ENCODE measurements at places on chromosomes 12 and 14.
A peak's percentile ranks its signal among the peaks of the same experiment; 100 is the strongest.

- DNase-seq, result no peak
These were observed 95.5 kb upstream of the DCN start for GRCh38 chr12:91278126-91278525.

DNA sequence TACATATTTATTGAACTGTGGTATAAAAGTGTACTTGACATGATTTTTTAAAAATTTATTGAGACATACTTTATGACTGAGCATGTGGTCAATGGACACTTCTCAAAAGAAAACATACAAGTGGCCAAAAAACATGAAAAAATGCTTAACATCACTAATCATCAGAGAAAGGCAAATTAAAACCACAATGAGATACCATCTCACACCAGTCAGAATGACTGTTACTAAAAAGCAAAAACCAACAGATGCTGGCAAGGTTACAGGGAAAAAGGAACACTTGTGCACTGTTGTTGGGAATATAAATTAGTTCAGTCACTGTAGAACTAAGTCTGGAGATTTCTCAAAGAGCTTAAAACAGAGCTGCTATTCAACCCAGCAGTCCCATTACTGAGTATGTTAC lies 1177.6 kb downstream of the GALC start:
- DNase-seq, result no peak

DNA sequence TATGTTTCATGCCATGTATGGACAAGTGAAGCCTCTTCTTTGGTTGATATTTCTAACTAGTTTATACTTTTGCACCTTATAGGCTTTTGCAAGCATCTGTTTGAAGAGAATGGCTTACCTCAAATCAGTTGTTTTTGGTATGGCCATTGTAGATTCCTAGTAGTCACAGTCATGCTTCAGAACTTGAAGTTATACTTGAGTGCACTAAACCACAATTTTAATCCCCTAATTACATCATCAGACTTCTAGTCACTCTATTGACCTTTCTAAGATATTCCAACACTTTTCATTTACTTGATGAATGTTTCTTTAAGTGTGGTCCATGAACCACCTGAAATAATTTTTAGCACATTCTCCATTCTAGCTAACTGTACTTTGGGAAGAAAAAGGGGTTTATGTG lies 18.6 kb upstream of the KLRB1 start:
- no peak for DNase-seq

GRCh38 chr12:102051431-102051965 lies 10.3 kb downstream of the WASHC3 start:
- no peak for DNase-seq

- DNase-seq, result no peak
These were observed 63.9 kb upstream of the GRIP1 start for GRCh38 chr12:66742508-66743367.

DNA sequence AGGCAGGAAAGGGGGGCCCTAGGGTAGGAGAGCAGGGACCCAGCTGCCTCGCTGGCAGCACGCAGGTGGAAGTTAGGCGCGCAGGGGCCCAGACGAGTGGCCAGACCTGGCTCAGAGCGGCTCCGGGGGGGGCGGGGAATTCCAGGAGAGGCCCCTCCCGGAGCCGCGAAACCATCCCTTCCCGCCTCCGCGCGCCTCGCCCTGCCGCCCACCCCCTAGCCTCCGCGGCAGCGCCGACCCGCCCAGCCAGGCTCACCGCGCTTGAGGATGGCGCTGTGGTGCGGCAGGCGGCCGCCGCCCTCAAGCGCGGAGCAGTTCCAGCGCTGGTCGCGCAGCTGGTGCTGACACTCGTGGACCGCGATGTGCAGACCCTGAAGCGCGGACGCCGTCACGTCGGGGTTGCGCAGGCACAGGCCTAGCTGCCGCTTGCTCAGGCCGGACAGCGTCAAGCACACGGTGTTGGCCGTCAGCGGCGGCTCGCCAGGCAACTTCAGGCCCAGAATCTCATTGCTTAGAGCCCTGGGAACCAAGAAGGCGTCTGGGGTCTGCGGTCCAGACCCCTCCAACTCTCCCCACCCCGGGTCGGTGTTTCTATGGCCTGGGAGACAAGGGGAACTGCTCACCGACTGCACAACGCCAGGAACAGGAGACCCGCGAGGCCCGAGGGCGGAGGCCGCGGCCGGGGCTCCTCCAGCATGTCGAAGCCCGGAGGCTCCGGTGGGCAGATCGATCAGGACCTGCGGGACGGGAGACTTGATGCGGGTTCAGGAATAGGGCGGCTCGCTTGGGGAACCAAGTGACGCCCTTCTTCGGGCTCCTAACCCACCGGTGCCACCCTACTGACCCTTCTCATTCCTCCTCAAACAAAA lies 1.5 kb downstream of the WNT10B start:
- no peak for DNase-seq

- DNase-seq, result no peak
These were observed 60.1 kb upstream of the HSPB8 start for GRCh38 chr12:119118625-119119024.

DNA sequence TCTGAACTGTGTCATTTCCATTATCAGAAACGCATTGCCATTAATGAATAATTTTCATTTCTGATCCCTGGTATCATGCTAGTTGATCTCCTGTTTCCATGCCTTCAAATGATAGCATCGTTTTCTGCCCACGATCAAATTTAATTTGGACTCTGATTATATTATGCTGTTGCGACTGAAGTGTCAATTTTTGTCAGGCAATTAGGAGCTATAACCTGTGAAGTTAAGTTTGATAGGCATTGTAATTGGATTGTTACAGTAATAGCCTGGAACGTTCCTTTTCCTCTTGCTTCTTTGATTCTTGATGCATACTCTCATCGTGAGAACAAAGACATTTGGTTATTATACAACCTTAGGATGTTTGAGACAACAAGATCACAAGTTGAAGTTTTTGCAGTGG lies 356.3 kb downstream of the VRK1 start:
- DNase-seq, result no peak

DNA sequence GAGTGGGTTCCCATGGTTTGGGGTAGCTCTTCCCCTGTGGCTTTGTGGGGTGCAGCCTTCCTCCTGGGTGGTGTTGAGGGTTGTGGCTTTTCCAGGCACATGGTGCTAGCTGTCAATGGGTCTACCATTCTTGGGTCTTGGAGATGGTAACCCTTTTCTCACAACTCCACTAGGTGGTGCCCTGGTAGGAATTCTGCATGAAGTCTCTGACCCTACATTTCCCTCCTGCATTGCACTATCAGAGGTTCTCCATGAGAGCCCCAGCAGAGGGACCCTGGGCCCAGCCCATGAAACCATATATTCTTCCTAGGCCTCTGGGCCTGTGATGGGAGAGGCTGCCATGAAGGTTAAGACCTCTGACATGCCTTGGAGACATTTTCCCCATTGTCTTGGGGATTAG lies 1093.3 kb downstream of the SLC16A7 start:
- peak; percentile 7 for DNase-seq

- no peak for DNase-seq
These were observed 254.8 kb upstream of the FKBP4 start for GRCh38 chr12:2539938-2540337.

- no peak for DNase-seq
These were observed 44.5 kb downstream of the GTF2A1 start for GRCh38 chr14:81176241-81176640.

GRCh38 chr12:10719482-10719881 lies 3.6 kb downstream of the YBX3 start:
- DNase-seq, result no peak

DNA sequence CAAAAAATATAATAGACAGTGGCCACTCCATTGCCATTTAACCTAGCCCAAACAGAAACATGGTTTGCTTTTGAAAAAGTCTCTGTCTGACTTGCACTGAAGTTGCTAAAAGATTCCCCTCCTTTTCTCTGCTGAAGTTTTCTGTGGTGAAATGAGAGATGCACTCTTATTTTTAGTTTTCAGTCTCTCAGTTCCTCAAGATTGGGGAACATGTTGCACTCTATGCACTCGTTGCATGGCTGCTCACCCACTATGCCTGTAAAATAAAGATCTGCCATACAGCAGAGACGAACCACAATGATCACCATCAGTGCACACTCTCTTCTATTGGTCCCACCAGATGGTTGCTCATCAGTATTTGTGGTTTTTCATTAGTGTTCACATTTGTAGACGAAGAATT lies 13.1 kb upstream of the DAAM1 start:
- DNase-seq, result no peak

DNA sequence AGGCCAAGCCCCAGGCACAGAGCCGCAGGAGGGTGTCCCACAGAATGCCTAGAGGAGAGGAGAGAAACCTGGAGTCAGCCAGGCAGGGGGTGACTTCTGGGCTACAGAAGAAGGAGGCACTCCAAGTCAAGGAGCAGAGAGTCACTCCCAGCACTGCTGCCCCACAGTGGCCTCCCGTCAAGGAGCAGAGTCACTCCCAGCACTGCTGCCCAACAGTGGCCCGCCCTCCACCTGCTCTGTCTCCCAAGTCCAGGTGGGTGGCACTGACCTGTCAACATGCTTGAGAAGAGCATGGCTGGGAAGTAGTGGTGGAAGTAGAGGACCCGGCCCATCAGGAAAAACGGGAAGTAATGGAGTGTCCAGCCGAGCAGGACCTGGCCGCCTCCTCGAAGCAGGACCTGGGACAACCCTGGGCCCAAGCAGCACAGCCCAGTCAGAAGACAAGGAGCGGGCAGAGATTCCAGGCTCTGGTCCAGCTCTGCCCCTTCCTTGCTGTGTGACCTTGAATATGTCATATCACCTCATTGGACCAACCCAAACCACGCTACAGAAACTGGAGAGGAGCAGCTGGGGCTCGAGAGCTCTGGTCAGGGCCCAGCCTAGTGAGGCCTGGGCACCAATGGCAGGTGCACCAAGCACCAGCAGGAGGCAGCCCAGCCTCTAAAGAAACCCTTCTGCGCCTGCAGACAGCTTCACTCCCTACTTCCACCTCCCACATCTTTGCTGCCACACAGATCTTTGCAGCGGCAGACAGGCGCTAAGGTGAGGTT lies 7.6 kb upstream of the NGB start:
- no peak for DNase-seq

- no peak for DNase-seq
These were observed 188.0 kb upstream of the MDGA2 start for GRCh38 chr14:47863441-47863840.

DNA sequence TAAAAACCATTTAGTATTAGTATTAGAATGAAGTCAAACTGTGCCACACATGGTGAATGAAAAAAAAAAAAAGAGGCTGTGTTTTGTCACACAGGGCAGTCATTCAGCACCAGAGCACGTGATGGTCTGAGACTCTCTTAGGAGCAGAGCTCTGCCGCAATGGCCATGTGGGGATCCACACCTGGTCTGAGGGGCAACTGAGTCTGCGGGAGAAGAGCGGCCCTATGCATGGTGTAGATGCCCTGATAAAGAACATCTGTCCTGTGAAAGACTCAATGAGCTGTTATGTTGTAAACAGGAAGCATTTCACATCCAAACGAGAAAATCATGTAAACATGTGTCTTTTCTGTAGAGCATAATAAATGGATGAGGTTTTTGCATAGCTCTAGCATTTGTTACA lies 12.2 kb upstream of the BDKRB1 start:
- no peak for DNase-seq

DNA sequence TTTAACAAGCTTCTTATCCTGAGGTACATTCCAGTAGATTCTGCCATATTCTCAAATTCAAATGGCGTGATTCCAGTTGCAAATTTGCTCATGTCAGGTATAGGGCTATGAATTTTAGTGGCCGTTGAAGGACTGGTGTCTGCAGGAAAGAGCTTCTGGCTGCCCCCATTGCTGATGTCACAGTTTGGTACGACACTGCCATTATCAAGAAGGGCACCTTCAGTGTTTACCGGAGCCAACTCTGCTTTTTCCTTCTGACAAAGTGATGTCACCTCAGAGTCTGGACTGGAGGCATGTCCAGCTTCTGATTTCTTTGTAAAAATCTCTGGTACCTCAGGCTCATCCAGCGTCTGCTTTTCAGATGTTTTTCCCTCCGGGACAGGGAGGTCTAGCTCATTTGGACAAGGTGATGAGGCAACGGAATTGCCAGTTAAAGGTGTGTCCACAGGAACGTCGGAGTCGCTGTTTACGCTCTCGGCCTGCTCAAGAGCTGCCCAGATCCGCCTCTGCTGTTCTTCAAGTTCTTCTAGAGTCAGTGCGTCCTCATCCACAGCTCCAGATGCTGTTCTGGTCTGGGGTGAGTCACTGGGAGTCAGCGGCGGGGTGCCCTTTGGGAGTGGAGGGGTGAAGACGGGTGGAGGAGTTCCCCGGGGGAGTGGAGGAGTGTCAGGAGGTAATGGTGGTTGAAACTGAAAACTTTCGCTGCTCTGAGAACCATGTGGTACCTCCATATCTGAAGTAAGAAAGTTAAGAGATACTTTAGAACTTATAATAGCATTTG lies 27.0 kb downstream of the ZCCHC8 start:
- DNase-seq, result no peak

GRCh38 chr12:123278101-123278627 lies 6.5 kb upstream of the CDK2AP1 start:
- no peak for DNase-seq

- DNase-seq, result no peak
These were observed 98.0 kb downstream of the MYRFL start for GRCh38 chr12:69922999-69923398.

DNA sequence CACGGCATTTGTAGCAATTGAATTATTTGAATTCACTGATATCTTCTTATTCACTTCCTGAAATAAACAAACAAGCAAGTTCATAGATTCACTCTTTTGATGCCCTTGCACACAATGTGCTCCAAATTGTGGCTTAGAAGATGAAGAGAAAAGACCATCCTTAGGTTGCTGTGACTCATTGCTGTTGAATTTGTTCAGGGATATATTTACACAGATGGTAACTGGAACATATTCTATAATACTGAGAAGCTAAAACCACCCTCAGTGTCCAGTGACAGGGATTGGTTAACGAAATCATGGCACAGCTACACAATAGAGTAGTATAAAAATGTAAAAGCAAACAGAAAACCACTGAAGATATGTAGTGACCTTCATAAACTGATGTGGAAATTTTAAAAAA lies 3.1 kb downstream of the PRB4 start:
- DNase-seq, result no peak

- DNase-seq, result no peak
These were observed 462.8 kb downstream of the GXYLT1 start for GRCh38 chr12:41681898-41682297.

DNA sequence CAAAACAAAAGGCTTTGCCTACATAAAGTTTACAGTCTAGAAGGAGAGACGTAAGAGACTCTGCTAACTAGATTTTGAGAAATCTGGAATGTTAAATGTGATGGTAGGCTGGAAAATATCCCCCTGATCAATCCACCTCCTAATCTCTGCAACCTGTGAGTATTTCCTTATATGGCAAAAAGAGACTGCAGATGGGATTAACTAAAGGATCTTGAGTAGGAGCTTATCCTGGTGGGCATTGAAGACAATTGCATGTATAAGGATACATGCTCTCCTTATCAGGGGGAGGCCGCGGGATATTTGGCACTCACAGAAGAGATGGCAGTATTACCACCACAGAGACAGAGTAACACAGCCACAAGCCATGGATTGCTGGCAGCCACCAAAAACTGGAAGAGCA lies 95.2 kb downstream of the EGLN3 start:
- no peak for DNase-seq

GRCh38 chr14:30138567-30138966 lies 210.9 kb upstream of the PRKD1 start:
- no peak for DNase-seq

- DNase-seq, result no peak
These were observed 270.5 kb downstream of the DUSP6 start for GRCh38 chr12:89081719-89082369.

GRCh38 chr14:68786491-68787091 lies 6.3 kb downstream of the ZFP36L1 start:
- DNase-seq, result no peak

All from iPS DF 6.9 (cell line).